ENCODE measurements at places on chromosomes 13 and 19.

- no peak for DNase-seq
These were observed 382.8 kb downstream of the FOXO1 start for GRCh38 chr13:40283666-40284065.

DNA sequence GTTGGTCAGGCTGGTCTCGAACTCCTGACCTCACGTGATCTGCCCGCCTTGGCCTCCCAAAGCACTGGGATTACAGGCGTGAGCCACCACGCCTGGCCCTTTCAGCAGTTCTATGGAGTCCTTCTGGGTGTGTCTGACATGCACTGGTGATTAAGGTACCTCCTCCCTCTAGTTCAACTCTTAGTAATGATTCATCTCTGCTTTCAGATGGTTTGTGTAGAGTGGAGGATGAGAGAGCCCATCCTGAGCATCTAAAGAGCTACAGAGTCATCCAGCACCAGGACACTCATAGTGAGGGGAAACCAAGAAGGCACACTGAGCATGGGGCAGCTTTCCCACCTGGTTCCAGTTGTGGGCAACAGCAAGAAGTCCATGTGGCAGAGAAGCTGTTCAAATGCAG is 8.2 kb downstream of the ZNF584 start:
- no peak for DNase-seq

GRCh38 chr13:107824635-107825034 is 390.7 kb downstream of the LIG4 start:
- no peak for DNase-seq

DNA sequence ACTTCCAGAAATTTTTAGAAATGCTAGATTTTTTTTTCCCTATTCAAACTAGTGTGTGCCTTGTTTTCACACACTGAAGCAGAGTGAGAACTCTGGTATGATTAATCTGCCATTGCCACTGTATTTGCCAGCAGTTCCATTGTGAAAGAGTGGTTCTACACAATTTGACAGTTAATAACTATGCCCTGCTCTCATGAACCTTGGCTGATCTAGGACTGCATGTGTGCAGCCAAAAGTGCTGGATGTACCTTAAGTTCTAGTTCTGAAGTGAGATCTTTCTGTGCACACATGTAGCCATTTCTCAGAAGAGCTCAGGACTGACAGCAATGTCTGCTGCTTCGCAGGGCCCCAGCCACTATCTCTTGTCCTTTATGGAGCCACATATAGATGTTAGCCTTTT is 328.2 kb upstream of the SPRY2 start:
- no peak for DNase-seq

- no peak for DNase-seq
These were observed 1108.8 kb upstream of the PCDH20 start for GRCh38 chr13:62524498-62524897.

- DNase-seq = no peak
These were observed 207.0 kb downstream of the TDRD3 start for GRCh38 chr13:60604058-60604457.

- no peak for DNase-seq
These were observed 526.1 kb downstream of the KLF12 start for GRCh38 chr13:73608157-73608516.

DNA sequence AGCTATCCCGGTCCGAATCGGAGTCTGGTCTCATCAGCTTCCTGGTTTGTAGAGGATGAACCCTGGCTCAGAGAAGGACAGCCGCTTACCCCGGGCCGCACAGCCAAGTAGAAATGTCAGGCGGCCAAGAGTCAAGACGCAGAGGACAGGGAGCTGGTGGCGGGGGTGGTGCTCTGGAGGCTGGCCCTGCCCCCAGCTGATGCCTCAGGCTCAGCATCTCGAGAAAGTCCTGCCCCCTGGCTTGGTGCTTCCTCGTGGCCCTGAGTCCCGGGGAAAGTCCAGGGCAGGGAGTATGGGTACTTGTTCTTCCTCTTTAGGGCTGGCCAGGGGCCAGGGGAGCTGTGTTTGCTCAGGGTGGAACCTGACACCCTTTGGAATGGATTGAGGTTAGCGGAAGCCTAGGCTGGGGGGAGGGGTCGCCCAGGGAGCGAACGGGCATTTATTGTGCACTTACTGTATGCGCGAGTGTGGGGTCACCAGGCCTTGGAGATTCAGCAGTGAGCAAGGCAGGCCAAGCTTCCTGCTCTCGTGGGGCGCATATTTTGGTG is 2.2 kb downstream of the TJP3 start:
- no peak for DNase-seq

DNA sequence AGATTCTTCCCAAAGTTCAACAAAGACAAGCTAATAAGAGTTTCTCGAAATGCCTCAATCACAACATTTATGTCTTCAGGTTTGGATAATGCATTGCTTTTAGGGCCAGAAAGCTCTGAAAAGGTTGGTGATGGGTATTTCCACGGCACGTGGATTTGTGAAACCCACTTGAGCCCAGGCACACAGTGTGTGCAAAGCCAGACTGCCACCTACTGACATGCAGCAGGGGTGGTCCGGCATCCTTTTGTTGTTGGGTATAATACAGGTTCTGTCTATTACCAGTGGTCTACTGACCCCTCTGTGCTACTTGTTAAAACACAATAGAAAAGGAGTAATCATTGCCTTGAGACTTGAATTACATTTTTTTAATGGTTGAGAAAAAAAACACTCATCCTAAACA is 225.6 kb downstream of the RAP2A start:
- no peak for DNase-seq

DNA sequence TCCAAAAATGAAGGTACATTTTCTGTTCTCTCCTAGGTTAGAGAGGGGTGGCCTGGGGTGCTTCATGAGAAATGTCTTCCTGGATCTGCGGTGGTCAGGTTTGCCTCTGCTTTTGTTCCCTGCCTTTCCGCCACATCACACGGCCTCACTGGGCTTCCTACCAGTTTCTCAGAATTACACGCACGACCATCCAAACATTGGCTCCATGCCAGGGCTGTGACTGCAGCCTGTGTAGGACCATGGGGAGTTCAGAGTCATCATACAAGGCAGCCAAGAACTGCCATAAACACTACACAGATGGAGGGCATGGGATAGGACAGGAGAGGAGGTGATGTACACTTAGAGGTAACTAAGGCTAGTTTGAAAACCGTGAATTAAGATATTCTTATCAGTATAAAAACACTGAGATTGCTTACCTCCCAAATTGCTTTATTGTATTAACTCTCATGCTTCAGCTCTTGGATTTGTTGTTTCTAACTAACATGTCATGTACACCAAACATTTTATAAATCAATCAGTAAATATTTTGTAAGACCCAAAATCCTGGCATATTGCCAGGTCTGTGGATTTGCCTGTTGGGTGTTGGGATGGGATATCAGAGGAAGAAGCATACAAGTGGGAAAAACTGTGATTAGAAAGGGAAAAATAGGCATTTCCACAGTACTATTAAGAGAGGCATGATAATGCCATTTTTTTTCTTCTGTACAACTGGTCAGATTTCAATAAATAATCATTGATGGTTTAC is 45.2 kb downstream of the CDADC1 start:
- no peak for DNase-seq

DNA sequence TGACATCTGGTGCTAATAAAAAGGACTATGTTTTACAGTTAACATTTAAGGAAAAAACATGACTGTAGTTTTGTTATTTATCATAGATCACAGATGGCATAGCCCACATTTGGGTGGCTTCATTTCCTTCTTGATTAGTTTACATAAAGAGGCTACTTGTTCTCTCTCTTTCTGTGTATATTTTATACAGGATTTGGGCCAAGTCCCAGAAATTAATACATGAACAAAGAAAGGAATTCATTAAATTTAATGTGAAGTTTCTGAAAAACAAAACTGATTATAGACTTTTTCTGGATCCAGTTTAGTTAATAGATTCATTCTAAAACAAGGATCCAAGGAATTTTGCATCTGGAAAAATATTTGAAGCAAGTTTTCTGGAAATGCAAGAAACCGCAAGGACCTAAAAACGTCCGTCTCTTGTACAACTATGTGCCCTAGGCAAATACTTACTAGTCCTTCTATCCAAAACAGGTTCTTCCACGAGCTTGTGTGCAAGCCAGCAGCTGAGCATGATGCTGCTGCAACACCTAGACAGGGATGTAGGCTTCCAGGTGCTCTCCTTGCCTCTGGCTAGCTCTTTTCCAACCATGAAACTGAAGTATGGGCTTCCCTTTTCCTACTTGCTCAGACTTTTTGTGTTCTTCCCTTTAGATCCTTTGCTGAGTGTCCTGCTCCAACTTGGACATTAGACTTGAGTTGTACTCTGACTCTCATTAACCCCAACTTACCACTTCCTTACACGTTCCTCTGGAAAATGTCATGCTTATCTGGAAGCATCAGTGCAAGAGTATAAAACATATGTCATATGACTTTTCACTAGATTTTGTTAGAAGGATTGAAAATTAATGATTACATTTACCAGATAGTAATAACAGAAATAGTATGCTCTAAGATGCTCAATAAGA is 161.5 kb upstream of the STARD13 start:
- DNase-seq = no peak

DNA sequence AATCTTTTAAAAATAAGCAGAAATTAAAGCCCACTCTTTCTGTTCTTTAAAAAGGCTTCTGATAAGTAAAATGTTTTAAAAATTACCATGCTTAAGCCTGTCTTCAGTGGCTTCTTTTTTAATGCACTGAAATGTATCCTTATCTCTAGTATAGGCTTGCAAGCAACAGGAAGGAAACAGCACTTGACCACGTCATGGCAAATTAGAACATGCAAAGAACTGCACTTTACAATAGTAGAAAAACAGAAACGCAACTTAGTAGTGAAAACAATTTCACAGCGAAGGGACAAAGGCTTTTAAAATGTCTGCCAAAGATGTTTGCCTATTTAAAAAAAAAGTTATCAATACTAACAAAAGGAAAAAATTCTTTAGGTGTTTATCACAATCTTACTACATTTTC is 36.3 kb downstream of the ELF1 start:
- peak; percentile 8 for DNase-seq

GRCh38 chr13:98399756-98400155 is 177.2 kb downstream of the STK24 start:
- DNase-seq = no peak

DNA sequence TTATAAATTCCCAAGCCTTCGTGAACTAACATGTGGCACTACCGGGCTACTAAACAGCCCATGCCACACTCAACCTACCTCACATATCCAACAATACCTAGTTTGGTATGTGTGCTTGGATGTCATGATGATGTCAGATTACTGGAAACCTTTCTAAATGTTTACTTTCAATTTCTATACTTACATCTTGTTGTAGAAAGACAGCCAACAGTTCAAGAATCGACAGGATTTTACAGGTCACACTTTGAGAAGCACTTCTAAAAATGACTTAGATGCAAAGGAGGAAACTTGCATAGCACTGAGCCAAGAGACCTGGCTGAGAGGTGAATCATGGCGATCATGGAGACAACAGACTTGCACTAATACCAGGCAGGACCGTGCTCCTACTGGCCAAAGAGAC is 209.9 kb downstream of the COL4A1 start:
- no peak for DNase-seq

DNA sequence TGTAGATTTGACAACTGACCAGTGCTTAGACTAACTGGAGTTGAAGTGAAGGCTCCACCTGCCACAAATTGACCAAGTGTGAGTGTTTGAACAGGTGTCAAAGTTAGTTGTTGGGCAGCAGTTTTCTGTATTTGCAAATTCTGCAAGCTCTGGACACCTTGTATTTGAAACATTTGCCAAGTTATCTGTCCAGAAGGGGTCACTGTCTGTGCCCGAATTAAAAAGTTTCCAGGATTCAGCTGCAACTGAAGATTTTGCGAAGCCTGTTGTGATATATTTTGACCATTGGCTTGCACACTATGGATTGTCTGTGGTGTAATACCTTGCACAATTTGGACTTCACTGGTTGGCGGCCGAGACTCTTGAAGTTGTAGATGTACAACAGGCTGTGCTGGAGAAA is 1690.7 kb downstream of the SLITRK5 start:
- DNase-seq = no peak

- DNase-seq = no peak
These were observed 37.3 kb downstream of the ZAR1L start for GRCh38 chr13:32277839-32278238.

GRCh38 chr19:6032827-6033226 is 54.9 kb upstream of the RANBP3 start:
- no peak for DNase-seq

DNA sequence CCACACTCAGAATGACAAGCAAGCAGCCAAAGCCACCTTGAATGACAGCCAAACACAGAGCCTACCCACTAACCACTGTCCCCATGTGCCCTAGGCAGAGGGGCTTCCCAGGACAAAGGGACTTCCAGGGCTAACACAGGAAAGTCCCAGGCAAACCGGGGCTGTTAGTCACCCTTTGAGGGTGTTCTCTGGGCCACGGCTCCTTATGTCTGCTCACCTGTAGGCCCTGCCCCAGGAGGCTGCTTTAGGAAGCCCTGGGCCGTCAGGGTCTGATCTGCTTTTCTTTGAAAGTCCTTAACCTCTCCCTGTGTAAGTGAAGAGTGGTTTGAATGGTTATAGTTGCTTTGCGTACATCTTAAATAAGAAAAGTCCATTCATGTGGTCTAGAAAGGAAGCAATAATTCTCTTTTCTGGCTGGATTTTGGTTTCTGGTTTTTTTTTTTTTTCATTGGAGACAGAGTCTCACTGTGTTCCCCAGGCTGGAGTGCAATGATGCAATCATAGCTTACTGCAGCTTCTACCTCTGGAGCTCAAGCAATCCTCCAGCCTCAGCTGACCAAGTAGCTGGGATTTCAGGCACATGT is 161.4 kb downstream of the EFNB2 start:
- DNase-seq = no peak

GRCh38 chr13:39784347-39784746 is 128.9 kb downstream of the COG6 start:
- DNase-seq = no peak

- peak; percentile 43 for DNase-seq
These were observed 718 bp downstream of the CDK8 start for GRCh38 chr13:26254583-26255111.

GRCh38 chr13:97749174-97749573 is 204.3 kb upstream of the IPO5 start:
- no peak for DNase-seq

- DNase-seq = no peak
These were observed 9.0 kb upstream of the CIRBP start for GRCh38 chr19:1259876-1260748.

DNA sequence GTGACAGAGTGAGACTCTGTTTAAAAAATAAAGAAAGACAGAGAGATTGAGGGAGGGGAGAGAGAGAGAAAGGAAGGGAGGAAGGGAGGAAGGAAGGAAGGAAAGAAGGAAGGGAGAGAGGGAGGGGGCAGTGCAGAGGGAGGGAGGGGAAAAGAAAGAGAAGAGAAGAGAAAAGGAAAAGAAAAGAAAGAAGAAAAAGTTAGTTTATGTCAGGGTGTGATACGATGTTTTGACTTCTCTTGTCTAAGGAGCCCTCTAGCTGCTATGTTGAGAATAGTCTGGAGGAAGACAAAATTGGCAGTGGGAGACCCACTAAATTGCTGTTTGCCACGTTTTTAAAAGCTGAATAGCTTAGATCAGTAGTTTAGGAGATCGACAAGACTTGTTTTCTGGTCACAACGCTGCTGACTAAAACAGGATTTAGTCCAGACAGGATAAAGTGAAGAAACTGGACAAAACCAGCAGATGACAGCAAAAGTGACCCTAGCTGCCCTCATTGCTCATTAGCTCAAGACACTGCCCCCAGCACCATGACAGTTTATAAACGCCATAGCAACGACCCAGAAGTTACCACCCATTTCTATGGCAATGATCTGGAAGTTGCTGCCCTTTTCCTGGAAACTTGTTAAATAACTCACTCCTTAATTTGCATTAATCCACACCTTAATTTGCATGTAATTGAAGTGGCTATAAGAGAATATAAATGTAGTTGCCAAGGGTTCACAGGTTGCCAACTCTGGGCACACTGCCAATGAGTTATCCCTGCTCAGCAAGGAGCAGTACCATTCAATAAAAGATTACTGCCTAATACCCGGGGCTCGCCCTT is 11.1 kb downstream of the TEX101 start:
- no peak for DNase-seq

All from activated naive CD4-positive, alpha-beta T cell (primary cell).